ENCODE measurements at places on chromosomes 6 and 20.

DNA sequence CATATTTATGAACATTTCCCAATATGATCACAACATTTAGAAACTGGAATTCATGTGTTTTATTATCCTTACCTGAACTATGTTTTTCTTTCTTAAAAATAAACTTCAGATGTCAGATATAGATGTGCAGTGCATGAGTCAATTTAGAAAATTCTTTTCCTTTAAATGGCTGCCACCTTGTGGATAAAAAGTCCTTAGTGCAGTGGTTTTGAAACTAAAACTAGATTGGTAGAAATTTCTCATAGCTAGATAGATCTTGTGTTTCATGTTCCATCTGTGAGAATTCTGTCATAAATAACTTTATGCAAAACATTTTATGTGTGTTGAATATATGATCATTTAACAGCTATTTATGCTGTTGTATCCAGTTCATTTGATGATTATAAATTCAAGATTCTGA, 134.9 kb downstream of the KLHL32 start:
- no peak for DNase-seq

DNA sequence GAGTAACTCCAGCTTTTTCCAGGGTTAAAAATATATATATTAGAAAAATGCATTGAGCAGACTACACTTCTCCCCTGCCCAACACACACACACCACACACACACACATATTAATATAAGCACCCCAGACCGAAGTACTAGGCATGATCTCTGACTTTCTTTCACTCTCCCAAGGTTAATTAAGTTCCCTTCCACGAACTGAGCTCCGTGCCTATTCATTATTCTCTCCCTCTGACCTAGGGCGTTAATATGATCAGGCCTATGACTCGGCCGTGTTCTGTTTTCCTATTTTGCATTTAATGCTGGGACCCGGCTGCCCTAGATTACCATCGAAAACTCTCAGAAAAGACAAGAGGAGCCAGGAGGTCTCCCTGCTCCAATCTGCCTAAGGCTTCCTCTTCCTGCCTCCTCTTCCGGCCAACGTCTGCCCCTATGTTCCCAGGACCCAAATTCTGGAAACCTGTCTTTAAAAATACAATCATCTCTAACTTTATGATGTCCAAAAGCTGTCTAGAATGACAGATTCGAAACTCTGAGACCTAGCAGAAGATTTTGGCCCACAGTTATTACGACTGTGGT, 6.1 kb upstream of the POU3F2 start:
- no peak for DNase-seq

GRCh38 chr6:158737710-158738615, 81.2 kb downstream of the EZR start:
- no peak for DNase-seq

GRCh38 chr6:157267654-157268053, 55.7 kb downstream of the TMEM242 start:
- no peak for DNase-seq

DNA sequence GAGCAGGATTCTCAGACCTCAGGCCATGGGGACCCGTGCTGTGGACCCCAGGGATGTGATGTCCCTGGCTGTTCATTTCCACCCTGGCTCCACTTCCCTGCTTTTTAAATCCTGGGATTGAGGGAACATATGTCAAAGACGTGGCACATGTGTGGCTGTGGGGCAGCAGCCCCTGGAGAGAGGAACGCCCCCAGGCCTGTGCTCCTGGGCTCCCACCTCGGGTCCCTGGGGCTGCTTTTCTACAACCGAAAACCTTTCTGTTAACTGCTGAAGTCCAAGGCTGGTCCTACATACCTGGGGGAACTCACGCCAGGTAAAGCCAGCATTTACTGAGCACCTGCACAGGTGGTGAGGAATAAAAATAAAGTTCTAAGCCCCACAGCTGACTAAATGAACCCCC, 102.3 kb upstream of the FRMD1 start:
- DNase-seq: no peak

- no peak for DNase-seq
Measured at GRCh38 chr6:143276436-143276835, 174.1 kb downstream of the ADAT2 start.

DNA sequence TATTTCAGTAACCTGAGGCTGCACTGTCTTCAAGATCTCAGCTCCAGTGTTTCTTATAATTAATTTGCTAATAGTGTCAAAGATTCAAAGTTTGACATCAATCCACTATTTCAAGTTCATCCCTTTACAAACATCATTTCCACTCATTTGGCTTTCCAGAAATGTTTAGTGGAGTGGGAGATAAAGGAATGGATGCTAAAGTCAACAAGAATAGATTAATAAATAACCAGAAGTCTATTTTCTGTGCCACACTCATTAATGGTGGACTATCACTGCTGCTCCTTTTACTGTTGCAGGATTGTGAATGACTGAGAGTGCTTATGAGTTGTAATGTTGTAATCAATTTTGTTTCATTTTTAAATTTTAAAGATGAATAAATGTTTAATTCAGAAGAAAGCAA, 28.4 kb upstream of the EPM2A start:
- no peak for DNase-seq

GRCh38 chr6:148520109-148520841, 177.6 kb downstream of the SASH1 start:
- no peak for DNase-seq

- DNase-seq: no peak
Measured at GRCh38 chr20:51029963-51030920, 7.3 kb upstream of the KCNG1 start.

DNA sequence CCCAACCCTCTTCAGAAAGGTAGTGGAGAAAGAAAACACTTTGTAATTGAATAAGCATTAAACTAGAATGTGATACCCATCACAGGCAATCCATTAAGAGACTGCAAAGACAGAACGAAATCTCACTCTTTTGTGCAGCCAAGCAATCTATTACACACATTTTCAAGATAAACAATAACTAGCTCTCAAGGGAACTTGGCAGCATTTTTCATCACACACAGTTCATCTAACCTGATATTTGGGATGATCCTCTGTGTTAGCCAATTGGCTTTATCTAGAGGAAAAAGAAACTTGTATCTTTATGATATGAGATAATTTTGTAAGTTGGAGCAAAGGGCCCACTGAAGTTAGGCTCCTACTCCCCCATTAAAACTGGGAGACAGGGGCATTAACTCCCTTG, 1.5 kb upstream of the GZF1 start:
- DNase-seq: no peak

GRCh38 chr20:50921803-50922501, 9.3 kb downstream of the ADNP start:
- DNase-seq: no peak

DNA sequence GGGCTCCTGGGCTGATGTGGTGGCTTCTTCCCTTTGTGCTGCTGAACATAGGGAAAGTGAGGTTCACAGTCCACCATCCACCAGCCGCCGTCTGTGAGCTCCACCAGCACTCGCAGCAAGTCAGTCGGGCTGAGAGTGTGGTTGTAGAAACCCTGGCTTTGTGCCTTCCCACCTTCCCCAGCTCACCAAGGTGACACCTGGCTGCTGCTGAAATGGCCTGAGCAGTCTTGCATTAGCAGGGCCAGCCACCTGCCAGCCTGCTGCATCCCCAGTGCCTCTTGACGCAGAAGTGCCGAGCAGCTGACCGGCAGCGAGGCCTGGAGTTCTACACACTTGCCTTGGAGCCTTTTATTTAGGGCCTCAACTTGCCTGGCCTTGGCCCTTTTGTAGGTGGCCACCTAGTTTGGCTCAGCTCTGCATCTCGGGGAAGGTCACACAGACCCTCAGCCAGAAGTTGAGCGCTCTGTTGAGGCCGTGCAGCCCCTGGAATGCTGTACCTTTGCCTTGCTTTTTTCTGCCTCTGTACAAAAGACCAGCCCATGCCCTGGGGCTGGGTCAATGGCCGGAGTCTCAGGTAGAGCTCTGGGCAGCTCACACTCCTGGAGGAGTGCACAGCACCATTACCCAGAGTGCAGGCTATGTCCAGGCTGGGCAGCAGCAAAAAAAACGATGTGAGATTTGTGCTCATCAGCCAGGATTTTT, 76.5 kb downstream of the PTPN1 start:
- DNase-seq: no peak

DNA sequence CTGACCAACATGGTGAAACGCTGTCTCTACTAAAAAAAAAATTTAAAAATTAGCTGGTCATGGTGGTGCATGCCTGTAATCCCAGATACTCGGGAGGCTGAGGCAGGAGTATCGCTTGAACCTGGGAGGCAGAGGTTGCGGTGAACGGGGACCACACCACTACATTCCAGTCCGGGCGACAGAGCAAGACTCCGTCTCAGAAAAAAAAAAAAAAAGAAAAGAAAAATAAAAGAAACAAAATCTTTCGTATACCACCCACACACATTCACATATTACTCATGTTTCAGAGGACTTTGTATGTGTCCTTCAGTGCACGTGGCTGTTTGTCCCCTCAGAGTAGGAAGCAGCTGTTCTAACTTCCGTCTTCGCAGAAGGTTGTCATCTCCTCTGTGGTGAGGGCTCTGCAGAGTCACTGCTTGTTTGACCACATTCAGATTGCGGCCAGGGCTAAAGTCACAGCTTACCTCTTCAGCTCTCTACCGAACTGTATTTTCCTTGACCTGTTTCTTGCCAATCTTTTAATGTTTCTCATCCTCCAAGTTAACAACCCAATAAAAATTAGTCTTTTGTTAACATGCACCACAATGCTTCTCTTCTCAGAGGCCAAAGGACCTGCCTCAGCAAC, 36.6 kb upstream of the HIVEP1 start:
- DNase-seq: peak; percentile 7

DNA sequence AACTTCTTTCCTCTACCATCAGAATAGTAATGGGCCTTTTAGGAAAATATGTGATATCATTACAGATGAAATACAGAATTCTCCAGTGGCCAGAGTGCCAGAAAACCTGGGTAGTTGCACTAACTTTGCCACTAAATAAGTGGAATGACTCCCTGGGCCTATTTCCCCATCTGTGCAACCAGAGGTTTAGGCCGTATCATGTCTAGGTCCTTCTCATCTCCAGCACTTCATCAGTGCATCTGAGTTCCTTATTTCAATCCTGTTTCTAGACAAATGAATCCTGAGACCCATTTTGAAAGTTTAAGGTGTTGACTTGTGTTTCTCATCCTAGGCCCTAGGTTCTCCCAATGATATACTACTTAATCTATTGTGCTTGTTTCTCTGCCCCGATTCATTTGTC, 236.2 kb downstream of the CD83 start:
- DNase-seq: no peak

GRCh38 chr6:73028124-73028766, 197.1 kb downstream of the KHDC1L start:
- no peak for DNase-seq

- no peak for DNase-seq
Measured at GRCh38 chr6:149122850-149123821, 194.4 kb upstream of the TAB2 start.

GRCh38 chr6:70474751-70475150, 61.4 kb downstream of the FAM135A start:
- no peak for DNase-seq

- no peak for DNase-seq
Measured at GRCh38 chr6:87575423-87575822, 14.4 kb downstream of the RARS2 start.

DNA sequence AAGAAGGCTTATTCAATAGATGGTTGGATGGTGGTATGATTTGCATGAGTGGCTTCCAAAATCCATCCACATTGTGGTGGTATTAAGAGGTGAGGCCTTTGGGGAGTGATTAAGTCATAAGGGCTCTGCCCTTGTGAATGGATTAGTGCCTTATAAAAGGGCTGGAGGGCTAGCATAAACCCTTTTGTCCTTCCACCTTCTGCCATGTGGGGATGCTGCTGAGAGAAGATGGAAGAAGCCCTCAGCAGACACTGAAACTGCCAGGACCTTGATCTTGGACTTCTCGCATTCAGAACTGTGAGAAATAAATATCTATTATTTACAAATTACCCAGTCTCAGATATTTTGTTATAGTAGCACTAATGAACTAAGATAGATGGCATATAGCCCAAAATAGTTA, 27.8 kb upstream of the SRPK1 start:
- no peak for DNase-seq

DNA sequence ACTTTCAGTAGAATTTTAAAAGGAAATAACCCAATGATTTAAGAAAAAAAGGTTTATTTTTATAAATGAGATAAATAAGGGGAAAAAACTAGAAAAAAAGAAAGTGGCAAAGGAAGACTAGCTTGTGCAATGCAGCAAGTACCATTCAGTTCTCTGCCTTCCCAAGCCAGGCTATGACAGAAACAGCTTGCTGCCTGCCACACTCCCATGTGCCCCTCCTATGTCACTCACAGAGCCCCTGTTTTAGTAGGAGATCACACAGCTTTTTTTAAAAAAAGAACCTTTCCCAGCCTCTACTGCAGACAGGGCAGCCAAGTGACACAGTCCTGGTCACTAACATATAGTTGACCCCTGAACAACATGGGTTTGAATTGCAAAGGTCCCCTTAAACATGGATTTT, 13.5 kb downstream of the TBC1D7 start:
- DNase-seq: no peak

DNA sequence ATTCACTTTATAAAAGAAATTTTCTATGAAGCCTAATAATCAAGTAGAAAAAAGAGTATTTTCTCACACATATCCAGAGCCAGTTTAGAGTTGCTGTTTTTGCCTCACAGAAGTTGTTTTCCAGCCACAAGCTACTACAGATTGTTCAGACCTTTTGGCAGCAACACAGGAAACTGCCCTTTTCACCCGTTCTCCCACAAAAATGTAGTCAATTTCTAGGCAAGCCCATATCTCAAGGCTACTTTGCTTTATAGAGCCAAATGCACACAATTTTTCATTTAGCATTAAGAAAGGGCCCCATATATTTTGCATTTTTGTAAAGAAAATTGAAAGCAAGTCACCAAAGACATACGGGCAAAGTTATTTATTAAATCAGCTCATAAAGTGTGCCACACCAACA, 49.5 kb downstream of the EPB41L2 start:
- DNase-seq: no peak

DNA sequence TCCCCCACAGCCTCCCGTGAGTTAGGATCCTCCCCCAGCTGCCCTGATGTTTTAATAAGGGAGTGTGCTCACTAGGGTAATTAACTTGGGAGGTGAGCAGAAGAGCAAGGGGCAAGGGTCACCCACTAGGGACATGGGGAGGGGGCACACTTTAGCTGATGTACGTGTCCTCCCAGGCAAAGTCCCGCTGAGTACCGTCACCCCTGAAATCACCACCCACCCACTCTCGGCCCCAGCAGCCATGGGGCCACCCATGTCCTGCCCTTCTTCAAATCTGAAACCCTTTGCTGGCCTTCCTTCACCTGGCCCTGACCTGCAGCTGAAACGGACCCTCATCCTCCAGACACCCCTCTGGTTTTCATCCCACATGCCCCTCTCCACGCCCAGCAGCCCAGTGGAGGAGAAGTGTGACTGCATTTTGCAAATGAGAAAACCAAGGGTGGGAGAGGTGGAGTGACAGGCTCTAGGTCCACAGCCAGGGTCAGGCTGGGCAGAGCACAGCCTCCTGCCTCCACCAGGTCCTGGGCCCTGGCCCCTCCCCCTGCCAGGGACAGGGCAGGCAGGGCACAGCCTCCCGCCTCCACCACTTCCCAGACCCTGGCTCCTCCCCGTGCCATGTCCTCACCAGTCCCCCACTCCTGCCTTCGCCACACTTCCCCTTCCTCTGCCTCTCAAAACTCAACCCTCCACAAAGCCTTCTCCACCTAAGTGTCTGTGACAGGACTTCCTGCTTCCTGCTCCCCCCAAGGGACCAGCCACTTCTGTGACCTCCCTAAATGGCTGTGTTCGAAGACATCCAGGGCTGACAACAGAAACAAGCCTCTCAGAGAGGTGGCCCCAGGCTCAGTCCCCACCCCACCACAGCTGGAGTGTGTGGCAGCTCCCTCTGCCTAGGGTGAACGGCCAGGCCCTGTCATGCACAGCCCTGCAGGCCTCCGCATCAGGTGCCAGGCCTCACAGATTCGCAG, 15.1 kb downstream of the ACSS1 start:
- DNase-seq: no peak

GRCh38 chr6:129643968-129644367, 66.0 kb downstream of the ARHGAP18 start:
- no peak for DNase-seq
